ENCODE measurements at places on chromosomes 1 and 21.

DNA sequence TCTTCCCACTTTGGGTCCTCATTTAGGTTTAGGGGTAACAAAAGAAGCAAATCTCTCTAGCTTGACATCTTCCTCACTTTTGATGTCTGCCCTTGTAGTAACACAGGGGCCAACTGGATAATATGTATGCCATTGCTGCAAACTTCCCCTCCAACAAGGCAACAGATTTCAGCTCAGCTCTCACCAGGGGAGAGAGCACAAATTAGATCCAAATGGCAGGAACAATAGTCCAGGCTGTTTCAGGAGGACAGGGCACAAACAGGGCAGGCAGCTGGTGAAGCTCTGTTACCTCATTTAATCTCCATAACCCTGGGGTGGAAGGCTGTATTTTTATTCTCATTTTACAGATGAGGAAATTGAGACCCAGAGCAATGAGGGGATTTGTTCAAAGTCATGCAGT lies 4.3 kb upstream of the PIK3R3 start:
- DNase-seq = no peak

DNA sequence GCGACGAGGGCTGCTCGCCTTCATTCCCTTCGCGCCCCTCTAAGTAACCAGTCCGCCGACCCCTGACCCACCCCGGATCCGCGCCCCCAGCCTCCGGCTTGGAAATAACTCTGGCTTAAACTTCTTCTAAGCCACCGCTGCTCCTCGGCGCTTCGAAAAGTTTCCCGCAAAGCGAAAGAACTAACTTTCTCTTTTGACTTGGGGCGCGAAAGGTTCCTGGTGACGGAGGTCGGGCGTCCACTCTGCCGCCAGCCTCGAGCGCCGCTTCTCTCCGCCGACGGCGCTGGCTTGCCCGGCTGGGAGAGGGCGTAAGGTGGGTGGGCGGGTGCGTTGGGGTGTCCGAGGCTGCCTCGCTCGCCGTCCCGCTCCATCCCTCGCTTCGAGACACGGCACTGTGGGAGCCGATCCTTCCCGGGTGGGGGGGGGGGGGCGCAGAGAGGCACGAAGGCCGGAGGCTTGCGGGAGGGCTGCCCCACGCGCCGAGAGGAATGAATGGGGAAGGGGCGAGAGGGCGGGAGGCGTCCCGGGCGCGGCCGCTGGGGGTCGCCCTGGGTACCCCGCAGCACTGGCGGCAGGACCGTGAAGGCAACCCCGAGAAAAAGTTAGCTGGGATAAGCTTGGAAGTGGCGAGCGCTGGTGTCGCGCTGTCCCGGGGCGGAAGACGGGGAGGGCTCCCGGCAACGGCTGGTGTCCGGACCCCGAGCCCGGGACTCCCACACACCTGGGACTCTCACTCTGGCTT lies 569 bp downstream of the ATF3 start:
- peak; percentile 73 for DNase-seq

GRCh38 chr1:40876891-40877290 lies 14.7 kb upstream of the CITED4 start:
- DNase-seq = no peak

- DNase-seq = no peak
Observed at GRCh38 chr1:85451236-85451830, 13.6 kb downstream of the DDAH1 start.

- DNase-seq = no peak
Observed at GRCh38 chr1:231721436-231721835, 94.8 kb downstream of the DISC1 start.

DNA sequence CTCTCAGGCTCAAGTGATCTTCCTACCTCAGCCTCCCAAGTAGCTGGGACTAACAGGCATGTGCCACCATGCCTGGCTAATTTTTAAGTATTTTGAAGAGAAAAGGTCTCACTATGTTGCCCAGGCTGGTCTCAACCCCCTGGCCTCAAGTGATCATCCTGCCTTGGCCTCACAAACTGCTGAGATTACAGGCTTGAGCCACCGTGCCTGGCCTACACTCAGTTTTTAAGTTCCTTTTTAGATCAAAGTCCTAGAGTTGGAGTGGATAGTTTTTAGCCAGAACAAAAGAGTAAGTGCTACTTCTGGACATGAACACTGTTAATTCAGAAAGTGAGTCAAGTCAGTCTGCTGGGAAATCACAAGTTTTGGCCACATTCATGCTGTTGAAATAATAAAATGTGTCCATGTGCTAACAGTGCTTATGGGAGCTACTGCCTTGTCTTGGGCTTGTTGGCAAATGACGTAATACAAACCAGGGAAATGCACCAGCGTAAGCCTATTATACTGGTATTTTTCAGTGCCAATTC lies 84.2 kb downstream of the NDUFS5 start:
- DNase-seq = peak; percentile 77

- DNase-seq = no peak
Observed at GRCh38 chr1:167488786-167489185, 29.5 kb downstream of the CD247 start.

DNA sequence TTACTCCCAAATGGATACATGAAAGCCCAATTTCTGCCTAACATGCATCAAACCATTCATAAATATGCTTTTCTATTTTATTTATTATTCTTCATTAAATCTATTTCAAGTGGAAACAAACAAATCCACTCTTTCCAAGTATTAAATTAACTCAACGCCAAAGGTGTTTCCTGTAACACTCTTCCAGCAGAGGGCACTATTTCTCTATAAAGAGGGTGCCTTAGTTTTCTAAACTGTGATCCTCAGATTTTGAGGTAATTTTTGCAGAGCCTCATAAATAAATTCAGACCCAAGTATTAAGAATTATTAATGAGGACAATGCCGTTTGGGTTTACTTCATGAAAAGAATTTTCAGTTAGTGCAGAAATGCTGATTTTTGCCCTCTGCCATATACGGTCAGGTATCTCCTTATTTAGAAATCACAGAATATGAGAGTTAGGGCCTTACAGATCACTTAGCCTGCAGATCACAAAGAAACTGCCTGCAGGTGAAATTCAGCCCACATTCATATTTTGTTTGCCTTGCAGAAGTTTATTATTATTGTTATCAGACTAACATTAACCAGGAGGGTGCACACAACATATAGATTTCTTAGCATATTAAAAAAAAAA lies 40.1 kb upstream of the MYSM1 start:
- peak; percentile 82 for DNase-seq

- peak; percentile 88 for DNase-seq
Observed at GRCh38 chr1:184664042-184664660, 90.5 kb downstream of the EDEM3 start.

GRCh38 chr1:229119876-229120275 lies 151.0 kb upstream of the RAB4A start:
- DNase-seq = no peak

DNA sequence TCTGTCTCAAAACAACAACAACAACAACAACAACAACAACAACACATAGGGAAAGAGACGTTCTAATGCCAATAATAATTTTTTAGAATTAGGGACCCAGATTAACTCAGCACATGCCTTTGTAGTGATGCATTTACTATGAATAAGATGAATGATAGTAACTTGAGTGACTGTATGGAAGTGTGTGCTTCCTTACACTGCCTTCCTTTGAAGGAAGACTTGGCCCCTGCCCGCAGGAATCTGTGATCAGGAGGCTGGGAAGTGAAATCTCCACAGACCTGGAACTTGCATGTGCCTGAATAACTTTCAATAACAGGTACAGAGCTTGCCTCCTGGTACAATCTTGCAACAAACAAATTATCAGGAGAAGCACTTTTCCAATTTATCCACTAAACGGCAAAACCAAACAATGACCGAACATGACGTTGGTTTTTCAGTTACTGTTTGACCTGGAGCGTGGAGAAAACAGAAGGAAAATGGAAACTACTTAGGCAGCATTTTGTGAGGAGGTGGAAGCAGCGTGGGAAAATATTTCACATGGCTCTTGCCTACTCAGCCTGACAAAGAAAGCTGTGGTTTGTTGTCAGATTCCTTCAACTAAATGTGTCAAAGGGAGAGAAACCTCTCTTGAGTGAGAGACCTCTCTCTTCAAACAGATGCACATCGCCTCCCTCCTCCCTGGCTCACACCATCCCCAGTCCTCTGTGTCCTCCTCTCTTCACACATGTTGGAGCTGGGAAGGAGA lies 10.1 kb upstream of the ABCA4 start:
- no peak for DNase-seq

DNA sequence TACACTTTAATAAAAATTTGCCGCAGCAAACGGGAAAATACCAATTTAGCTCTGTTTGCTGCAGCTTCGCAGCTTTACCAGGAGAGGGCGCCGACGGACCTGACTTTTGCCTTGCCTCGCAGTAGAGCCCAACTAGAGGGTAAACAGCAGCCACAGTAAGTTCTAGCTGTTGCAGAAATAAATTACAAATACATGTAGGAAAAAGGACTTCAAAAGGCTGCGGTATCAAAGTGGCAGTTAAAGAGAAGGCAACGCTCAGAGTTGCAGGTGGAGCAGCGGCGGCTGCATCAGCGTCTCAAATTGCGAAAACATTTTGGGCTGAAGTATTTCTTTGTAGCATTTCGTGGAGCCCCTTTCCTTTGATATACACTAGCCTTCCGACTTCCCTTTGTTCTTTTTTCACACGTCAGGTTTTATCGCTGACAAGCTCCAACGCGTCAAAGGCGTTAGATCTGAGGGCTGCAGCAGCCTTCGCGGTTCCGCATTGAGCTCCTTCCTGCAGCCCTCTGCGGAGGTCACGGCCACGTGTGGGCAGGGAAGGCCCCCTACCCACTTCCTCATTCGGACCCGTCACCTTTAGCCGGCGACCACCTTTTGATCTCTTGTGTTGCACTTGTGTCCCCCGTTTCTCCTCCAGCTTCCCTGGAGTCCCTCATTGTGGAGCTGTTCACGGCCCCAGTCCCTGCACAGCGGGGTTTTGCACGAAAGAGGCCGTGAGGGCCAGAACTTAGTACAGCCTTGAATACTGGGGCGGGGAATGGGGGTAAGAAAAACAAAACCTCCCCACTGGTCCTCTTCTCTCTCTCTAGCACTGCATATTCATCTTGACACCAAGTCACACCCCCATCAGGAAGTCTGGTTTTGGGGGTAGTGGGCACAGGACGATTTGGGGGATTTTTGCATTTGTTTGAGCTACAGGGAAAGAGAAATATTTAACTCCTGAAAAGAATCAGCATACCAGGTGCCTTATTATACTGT lies 72.8 kb downstream of the S1PR1 start:
- DNase-seq = peak; percentile 66

- no peak for DNase-seq
Observed at GRCh38 chr21:45411810-45412206, 6.8 kb downstream of the COL18A1 start.

- peak; percentile 21 for DNase-seq
Observed at GRCh38 chr1:13929313-13929712, 229.3 kb downstream of the PRDM2 start.

GRCh38 chr1:231027136-231027925 lies 12.7 kb downstream of the FAM89A start:
- DNase-seq = no peak

GRCh38 chr21:42739061-42739931 lies 85.9 kb downstream of the PDE9A start:
- DNase-seq = no peak

DNA sequence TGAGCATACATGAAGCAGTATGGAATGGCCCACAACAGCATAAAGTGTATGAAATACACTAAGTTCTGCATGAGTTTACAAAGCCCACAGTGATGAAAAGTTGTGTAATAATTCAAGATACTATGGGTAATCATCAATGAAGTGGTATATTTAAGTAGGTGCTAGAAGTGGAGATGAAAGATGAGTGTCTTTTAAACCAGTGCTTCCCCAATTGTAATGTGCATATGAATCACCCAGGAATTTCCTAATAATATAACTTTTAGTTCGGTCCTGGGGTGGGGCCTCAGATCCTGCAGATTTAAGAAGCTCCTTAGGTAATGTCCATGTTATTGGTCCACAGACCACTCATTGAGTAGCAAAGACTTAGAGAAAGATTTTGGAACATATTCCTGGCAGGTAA lies 184.9 kb downstream of the DUSP10 start:
- DNase-seq = no peak

- no peak for DNase-seq
Observed at GRCh38 chr1:182279724-182280503, 111.7 kb downstream of the GLUL start.

GRCh38 chr1:181028196-181028595 lies 5.5 kb upstream of the STX6 start:
- no peak for DNase-seq

GRCh38 chr1:207579436-207579799 lies 65.5 kb upstream of the CR1L start:
- peak; percentile 62 for DNase-seq

GRCh38 chr1:101175886-101176285 lies 60.9 kb upstream of the S1PR1 start:
- DNase-seq = no peak

GRCh38 chr1:153262462-153263157 lies 3.1 kb downstream of the LORICRIN start:
- no peak for DNase-seq

DNA sequence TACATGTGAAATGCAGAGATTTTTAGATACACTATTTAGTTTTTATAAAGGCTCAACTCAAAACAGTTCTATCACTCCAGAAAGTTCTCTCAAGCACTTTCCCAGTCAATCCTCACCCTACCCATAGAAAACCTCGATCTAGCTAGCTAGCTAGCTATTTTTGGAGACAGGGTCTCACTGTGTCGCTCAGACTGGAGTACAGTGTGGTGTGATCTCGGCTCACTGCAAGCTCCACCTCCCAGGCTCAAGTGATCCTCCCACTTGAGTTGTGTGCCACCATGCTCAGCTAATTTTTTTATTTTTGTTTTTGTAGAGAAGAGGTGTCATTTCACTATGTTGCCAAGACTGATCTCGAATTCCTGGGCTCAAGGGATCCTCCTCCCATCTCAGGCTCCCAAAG lies 236.9 kb downstream of the RERE start:
- DNase-seq = no peak

DNA sequence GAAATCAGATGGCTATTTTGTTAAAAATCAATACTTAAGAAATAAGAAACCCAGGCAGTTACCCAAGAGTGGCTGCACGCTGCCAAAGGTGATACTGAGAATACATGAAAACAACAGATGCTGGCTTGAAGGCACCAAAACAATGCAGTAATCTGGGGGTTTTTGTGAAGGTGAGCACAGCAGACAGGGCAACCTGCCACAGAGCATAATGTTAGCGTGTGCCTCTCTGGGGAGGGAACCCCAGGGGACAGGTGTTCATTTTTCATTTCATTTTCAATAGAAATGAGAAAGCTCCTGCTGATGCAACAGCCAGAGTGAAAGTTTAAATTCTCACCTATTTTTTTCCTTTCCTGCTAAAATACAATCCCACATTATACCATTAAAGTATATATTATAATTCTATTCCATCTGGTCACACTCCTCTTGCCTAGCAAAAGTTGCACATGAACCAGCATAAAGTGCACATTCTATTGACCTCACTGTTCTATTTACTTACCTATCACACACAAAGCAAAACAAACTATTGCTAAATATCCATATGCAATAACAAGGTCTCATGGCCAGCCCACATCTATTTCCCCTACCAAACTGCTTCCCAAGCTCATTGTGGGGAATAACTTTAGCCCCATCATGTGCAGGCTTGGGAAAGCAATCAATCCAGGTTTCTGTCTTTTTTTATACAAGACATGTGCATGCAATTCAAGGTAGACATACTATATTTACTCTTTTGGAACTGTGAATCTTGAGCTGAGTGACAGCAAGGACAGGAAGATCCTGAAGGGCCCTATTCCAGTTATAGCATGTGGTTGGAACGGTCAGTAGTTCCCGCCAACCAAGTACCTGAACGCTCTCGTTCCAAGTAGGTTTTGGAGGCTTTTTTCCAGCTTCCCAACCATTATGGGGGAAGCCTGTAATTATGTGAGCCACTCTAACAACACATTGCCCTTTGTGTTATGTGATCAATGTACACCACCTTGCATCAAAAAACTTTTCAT lies 173.6 kb downstream of the RERE start:
- DNase-seq = no peak

Data from A673 (cell line).